ENCODE measurements at places on chromosomes 16 and 17.

DNA sequence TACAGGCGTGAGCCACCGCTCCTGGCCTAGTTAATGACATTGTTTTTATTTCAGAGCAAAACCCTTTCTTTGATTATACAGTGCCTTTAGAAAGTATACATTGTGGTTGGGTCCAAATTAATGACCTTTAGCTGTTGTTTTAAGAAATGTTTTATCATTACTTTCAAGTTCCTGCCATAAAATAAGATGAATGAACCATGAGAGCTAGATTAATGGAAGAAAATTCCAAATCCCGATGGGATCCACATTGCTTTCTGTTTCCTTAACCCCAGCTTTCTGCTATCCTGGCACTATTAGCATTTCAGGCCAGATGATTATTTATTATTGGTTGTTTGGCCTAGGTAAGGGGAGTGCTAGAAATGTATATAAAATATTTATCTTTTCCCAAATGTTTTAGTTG lies 131.7 kb downstream of the ABCC1 start:
- DNase-seq, result no peak

DNA sequence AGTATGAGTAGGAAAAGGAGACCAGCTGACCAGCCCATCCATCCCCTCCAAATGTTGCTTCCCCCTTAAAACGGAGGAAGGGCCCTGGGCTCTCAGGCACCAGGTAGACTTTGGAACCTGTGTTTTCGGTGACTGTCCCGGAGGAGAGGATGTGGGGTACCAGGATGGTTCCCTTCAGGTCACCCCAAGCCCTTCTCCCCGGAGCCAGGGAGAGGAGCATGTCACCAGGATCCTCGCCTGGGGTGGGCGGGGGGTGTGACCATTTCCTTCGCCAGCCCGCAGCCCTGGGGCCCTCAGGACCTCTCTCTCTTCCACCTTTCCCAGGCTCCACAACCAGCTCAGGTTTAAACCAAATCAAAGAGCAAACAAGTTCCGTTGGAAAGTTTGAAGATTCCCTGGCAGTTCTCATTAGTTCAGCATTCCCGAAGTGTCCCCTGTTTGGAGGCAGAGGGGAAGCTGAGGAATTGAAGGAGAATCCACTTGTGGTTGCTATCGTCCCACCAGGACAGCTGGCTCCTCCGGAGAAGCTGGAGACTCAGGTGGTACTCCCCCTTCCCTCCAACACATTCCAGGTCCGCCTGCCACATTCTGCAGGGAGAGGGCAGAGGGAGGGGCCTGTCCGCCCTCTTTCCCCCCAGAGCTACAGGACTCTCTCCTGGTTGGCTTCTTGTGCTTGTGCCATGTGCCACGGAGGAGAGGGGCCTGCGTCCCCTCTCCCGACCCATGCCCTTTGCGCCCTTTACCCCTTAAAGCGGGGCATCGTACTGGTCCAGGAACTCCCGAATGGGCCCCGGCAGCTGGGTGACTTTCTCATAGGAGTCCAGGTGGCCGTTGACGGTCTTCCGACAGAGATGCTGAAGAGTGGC lies 2.0 kb downstream of the SOCS3 start:
- DNase-seq, result no peak

DNA sequence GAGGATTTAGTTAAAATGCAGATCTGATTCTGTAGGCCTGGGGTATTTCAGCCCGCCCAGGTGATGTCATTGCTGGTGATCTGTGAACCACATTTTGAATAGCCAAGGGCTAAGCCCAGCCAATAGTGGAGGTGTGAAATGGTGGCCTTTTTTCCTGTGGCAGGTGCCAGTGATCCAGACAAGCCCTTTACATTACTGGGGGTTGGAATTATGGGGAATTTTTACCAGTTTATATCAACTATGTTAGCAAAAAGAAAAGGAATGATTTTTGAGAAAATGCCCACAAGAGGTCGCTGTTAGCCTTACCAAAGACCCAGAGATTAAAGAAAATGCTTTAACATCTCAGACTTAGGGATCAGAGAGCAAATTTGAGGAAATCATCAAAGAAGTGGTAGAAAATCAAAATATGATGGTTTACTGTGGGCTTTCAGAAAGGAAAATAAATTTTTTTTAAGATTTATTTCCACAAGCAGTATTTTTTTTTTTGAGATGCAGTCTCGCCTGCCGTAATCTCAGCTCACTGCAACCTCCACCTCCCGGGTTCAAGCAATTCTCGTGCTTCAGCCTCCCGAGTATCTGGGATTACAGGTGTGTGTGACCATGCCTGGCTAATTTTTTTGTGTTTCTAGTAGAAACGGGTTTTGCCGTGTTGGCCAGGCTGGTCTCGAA lies 3.9 kb downstream of the VPS35L start:
- no peak for DNase-seq

DNA sequence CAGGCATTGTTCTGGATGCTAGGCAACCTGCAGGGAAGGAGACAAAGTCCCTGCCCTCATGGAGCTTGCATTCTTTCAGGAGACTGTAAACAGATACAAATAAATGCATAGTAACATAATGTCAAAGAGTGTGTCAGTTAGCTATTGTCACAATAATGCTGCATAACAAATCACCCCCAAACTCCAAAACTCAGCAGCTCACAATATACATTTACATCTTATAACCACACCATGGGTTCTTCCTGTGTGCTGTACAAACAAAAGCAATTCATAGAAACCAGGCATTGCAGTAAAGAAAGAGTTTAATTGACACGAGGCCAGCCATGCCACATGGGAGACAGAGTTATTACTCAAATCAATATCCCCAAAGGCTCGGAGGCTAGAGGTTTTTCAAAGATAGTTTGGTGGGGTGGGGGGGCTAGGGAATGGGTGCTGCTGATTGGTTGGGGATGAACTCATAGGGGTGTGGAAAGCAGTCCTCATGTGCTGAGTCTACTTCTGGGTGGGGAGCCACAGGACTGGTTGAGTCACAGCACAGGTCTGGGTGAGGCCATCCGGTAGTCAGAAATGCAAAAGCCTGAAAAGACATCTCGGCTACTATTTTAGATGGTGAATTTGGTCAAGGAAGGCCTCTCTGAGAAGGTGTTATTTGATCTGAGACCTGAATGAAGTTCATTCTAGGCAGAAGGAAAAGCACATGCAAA lies 79.0 kb downstream of the GPRC5B start:
- no peak for DNase-seq

GRCh38 chr16:87877942-87878507 lies 8.7 kb upstream of the SLC7A5 start:
- no peak for DNase-seq

DNA sequence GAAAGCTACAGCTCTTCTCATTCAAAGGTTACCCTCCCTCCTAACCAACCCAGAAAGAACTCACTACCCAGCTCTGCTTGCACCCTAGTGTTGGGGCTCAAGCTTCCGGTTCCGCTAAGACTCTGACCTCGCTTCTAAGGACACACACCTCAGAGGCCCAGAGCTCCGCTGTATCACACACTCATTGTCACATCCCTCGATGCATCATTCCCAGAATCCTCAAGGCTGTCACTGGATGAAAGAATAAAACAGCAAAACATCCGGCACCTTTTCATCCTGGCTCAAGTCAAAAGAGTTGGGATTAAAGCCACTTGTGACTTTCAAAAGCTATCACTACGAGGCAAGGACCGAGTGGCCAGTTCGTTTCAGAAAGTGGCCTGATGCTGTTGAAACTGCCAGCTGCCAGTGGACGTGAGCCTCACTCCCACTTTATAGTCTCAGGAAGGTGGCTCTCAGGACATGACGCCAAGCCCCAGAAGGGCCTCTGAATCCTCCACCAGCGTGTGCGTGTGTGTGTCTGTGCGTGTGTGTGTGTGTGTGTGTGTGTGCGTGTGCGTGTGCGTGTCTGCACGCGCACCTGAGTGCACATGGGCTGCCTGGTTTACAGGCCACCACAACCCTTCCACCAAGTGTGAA lies 29.0 kb downstream of the ZFHX3 start:
- no peak for DNase-seq

- no peak for DNase-seq
These were observed 29.5 kb downstream of the TRAP1 start for GRCh38 chr16:3687792-3688191.

GRCh38 chr16:71894229-71894920 lies 956 bp upstream of the IST1 start:
- peak; percentile 51 for DNase-seq

DNA sequence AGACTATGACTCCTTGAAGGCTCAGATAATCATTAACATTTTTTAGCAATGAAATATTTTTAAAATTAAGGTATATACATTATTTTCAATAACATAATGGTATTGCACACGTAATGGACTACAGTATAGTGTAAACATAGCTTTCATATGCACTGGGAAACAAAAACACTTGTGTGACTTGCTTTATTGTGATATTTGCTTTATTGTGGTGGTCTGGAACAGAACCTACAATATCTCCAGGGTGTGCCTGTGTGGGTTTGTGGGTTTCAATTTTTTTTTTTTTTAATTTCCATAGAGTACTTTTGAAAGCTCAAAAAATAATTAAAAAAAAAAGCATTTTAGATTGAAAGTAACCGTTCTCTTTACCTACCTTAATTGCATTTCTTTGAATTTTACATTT lies 25.3 kb downstream of the CYLD start:
- peak; percentile 29 for DNase-seq
